ENCODE measurements at places on chromosomes 12 and 14. TPM values are rescaled to one million over a fixed set of nuclear protein-coding genes. Genes with fewer than 3 reads are reported as not detected.

Gene HOXC13
- not detected for total RNA-seq

Gene LALBA
- total RNA-seq = not detected

- H3K36me3 ChIP-seq = no peaks in the 10 kb centered on the region
- DNase-seq = no peak
- no peak overlapping the region for H3K27ac ChIP-seq
- no peak overlapping the region for H3K4me3 ChIP-seq
- H3K4me1 ChIP-seq = no peaks in the 10 kb centered on the region
- H3K27me3 ChIP-seq = no peaks in the 10 kb centered on the region
Observed at GRCh38 chr12:87047691-87048090, 791.5 kb upstream of the MGAT4C start.

Gene SOX5
- total RNA-seq = 4.6 TPM

DNA sequence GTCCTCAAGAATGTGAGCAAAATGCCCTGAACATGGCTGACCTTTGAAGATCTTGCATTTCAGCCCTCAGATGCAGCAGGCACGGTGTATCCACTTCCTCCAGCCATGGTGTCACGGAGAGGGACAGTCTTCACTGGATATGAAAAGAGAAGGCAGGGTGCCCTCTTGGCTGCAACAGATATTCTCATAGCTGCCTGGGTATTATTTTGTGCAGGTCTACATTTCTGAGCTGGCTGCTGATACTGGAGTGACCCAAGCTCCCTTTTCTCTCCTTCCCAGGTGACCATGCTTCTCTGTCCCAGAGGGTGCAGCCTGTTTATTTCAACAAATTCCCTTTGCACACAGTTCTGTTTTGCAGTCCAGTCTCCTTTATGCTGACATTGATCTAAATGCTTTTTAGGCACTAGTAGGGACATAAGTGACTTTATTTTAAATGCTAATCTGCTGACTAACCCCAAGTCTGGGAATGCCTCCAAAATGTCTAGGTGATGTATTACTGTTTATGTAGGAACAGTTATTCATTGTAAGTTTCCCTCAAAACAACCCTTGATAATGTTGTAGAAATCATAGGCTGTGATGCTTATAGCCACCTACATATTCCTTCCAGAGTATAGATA is 17.4 kb upstream of the PYGL start:
- H3K27ac ChIP-seq = peak overlapping the region; percentile 59
- peak overlapping the region; percentile 40 for H3K4me3 ChIP-seq
- no peaks in the 10 kb centered on the region for H3K36me3 ChIP-seq

DNA sequence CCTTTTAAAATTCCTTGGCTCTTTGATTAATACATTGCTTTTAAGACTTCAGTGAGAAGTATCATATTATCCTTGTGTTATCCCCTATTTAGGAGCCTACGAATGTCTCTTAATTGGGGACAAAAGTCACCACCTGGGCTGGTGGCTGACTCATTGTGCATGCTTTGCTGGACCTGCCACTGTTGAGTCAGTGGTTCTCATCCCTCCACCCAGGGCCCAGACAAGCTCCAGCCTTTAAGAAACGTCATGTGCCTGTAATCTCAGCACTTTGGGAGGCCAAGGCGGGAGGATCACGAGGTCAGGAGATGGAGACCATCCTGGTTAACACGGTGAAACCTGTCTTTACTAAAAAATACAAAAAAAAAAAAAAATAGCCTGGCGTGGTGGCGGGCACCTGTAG is 57.9 kb downstream of the OTX2 start:
- H3K27ac ChIP-seq = no peak overlapping the region
- no peaks in the 10 kb centered on the region for H3K36me3 ChIP-seq
- DNase-seq = no peak
- H3K4me3 ChIP-seq = no peak overlapping the region
- no peaks in the 10 kb centered on the region for H3K27me3 ChIP-seq
- no peaks in the 10 kb centered on the region for H3K4me1 ChIP-seq

Gene CSRNP2
- total RNA-seq = 27.7 TPM

- no peaks in the 10 kb centered on the region for H3K27me3 ChIP-seq
- H3K4me1 ChIP-seq = no peaks in the 10 kb centered on the region
- H3K36me3 ChIP-seq = no peaks in the 10 kb centered on the region
- H3K27ac ChIP-seq = no peak overlapping the region
Observed at GRCh38 chr14:81309511-81309910, 88.8 kb upstream of the GTF2A1 start.

Gene RNASE1
- total RNA-seq = 1,399 TPM

GRCh38 chr12:89117448-89118034 is 234.8 kb downstream of the DUSP6 start:
- H3K36me3 ChIP-seq = no peaks in the 10 kb centered on the region
- peaks cover 8% of the 10 kb centered on the region for H3K4me1 ChIP-seq
- H3K27me3 ChIP-seq = no peaks in the 10 kb centered on the region
- DNase-seq = peak; percentile 17

GRCh38 chr12:26128168-26128567 is 3.3 kb upstream of the BHLHE41 start:
- DNase-seq = no peak
- H3K4me1 ChIP-seq = peaks cover 8% of the 10 kb centered on the region
- no peaks in the 10 kb centered on the region for H3K27me3 ChIP-seq
- H3K4me3 ChIP-seq = no peak overlapping the region
- no peaks in the 10 kb centered on the region for H3K36me3 ChIP-seq

GRCh38 chr14:26773906-26774593 is 176.2 kb upstream of the NOVA1 start:
- H3K27ac ChIP-seq = no peak overlapping the region
- H3K27me3 ChIP-seq = no peaks in the 10 kb centered on the region
- no peak overlapping the region for H3K4me3 ChIP-seq
- no peaks in the 10 kb centered on the region for H3K4me1 ChIP-seq

Data from adrenal gland (tissue), 19 donors.